ENCODE measurements at places on chromosomes 5 and 9.

GRCh38 chr9:93468763-93469456, 15.5 kb upstream of the FAM120AOS start:
- DNase-seq: no peak

- DNase-seq: no peak
Measured at GRCh38 chr5:95261437-95262175, 23.3 kb downstream of the MCTP1 start.

GRCh38 chr5:133996683-133997252, 8.0 kb downstream of the VDAC1 start:
- DNase-seq: no peak

DNA sequence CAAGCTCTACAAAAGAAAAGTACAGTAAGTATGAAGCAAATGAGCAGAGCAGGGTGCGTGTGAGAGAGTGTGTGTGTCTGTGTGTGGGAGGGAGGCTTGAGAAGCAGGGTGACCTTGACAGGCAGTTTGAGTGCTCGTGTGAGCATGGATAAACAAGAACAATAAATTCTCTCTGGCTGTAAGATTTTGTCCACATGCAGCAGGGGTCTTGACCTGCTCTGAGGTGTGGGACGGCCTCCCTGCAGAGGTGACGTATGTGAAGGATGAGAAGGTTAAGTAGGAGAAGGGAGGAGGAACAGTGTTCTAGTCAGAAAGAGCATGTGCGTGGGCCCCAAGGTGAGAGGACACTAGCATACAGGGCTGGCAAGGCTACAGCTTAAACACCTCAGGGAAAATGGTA, 49.0 kb downstream of the SPTLC1 start:
- no peak for DNase-seq

DNA sequence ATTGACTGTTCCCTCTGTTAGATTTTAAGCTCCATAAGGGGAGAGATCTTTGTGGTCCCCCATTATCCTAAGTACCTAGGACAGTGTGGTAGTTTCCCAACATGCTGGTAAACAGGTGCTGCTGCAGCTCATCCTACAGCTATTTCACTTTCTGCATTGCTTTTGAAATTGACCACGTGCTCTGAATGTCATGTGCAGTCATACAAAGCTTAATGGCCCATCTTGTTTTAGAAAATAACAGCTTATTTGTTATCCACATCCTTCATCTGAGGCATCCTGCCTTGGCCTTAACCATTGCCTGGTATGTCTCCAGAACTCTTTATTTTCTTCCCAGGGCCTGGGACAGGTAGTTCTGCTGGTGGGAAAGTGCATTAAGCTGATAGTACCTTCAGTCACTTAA, 14.7 kb downstream of the PIK3R1 start:
- DNase-seq: no peak

DNA sequence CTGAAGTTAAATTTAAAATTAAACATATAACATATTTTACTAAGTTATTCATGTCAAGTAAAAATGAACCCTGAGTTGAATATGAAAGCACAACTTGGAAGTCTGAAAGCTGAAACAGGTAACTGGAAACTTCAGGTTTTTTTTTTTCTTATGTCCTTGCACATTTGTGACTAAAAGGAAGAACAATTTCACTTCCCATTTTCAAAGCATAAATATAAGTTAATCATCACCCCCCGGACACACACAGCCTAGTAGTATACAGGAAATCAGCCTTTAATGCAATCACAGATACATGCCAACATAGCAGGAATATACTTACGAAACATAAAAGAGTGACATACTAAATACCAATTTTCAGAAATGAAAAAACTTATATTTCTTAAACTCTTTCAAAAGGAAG, 225.9 kb downstream of the RFX3 start:
- no peak for DNase-seq
